ENCODE measurements at places on chromosomes 5 and 9.
A peak's percentile ranks its signal among the peaks of the same experiment; 100 is the strongest.

- no peak for DNase-seq
Measured at GRCh38 chr5:1415059-1415425, 30.2 kb downstream of the SLC6A3 start.

- DNase-seq: peak; percentile 17
Measured at GRCh38 chr5:53642061-53642460, 81.6 kb downstream of the NDUFS4 start.

- DNase-seq: peak; percentile 78
Measured at GRCh38 chr5:10601246-10602030, 37.6 kb downstream of the ANKRD33B start.

DNA sequence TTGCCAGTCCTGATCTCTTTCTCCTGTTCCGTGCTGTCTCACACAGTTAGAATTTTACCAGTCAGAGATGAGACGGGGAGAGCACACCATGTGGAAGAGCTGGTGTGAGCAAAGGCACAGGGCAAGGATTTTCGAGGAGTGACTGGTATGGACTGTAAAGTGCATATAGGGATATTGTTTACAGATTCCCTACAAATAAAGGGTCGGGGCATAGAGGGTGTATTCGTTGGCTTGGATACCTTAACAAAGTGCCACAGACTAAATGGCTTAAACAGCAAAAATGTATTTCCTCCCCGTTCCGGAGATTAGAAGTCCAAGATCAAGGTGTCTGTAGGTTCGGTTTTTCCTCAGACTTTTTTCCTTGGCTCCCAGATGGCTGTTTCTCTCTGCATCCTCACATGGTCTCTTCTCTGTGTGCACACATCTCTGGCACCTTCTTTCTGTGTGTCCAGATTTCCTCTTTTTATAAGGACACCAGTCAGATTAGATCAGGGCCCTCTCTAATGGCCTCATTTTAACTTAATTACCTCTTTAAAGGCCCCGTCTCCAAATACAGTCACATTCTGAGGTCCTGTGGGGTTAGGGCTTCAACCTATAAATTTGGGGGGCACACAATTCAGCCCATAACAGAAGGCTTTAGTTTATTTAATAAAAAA lies 23.4 kb downstream of the CYFIP2 start:
- no peak for DNase-seq

DNA sequence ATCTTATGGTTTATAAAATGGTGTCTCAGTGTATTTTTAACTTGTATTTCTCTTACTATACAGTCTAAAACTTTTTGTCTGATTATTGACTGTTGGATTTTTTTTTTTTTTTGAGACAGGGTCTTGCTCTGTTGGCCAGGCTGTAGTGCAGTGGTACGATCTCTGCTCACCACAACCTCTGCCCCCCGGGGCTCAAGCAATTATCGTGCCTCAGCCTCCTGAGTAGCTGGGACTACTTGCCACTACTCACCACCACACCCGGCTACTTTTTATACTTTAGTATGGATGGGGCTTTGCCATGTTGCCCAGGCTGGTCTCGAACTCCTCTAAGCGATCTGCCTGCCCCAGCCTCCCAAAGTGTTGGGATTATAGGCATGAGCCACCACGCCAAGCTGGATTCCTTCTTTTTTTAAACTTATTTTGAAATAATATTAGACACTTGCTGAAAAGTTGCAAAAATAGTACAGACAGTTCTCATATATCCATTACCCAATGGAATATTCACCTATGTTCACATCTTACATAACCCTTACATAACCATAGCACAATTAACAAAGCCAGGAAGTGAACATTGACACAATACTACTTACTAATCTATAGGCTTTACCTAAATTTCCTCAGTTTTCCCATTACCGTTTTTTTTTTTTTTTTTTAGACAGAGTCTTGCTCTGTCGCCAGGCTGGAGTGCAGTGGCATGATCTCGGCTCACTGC lies 47.2 kb downstream of the STOM start:
- no peak for DNase-seq

DNA sequence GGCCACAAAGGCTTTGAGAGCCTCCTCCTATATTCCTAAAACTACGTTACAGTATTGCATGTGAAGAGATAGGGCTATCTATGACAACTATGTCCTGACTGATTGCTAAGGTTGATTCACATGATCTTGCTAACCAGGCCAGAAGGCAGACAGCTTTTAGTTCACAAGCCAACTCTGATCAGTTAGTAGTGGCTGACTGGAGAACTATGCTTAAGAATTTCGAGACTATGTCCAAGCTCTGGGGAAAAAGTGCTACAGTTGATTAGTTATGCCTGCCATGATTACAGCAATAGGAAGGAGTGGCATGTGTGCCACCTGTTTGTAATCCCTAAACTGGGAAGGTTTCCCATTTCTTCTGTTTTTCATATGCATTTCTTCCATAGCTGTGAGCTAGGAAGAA lies 223.4 kb downstream of the DOCK8 start:
- peak; percentile 81 for DNase-seq

DNA sequence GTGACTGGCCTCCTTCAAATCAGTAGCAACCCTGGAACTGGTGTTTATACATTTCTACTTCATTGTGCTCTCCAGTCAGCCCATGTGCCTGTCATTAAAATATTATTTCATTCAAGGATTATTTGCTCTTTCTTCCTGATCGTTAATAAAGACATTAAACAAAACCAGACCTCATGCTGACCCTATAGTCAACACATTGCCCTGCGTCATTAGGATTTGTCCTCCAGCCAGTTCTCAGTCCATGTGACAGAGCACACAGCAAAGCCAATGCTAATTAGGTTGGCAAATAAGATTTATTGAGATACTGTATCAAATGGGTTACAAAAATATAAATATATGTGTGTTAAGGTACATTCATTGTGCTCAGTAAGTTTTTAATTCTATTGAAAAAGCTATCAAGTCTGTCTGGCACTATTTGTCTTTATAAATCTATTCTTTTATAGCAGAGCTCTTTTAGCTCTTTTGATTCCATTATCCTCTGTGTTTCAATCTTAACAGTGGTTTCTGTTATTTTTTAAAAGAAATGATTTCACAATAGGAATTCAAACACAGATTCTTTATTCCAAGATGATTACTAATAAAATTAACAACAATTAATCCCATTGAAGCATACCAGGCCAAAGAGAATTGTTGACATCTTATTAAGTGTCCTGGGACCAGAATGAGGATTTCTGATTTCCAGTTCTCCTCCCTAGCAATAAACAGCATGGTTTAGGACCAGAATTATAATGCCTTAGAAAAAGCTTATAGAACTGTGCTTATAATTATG lies 209.4 kb upstream of the RGMB start:
- DNase-seq: no peak

- no peak for DNase-seq
Measured at GRCh38 chr9:124377551-124378406, 37.5 kb downstream of the PSMB7 start.

GRCh38 chr5:122743261-122743660 lies 31.6 kb upstream of the SNX2 start:
- no peak for DNase-seq

DNA sequence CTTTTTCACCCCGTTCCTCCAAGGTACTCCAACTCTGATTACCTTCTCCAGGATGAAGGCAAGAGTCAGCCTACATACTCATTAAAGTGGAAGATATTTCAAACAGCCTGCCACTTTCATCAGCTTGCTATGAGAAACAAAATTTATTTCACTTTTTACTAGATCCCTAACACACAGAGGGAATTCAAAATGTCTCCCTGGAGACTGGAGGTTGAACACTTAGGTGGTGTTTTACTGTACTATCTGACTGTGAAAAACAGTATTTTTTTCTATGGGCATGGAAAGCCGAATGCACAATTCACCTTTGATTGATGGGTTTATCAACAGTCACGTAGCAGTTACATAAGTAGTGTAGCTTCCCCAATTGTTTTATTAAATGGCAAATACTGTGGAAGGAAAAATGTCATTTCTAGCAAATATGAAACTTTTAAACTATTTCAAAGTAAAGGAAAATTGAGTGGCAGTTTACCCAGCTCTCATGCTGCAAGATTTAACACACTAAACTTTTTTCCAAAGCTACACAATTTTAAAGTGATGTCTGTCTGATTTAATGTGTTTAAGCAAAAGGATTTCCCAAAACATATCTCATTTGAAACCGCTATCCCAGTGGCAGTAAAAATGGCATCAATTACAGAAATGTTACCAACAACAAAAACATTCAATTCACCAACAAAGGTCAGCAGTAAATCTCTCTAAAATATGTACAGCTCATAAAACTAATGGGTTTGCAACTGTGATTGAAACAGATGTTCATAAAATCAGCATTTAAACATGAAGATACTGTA lies 125.0 kb upstream of the TLE4 start:
- no peak for DNase-seq

DNA sequence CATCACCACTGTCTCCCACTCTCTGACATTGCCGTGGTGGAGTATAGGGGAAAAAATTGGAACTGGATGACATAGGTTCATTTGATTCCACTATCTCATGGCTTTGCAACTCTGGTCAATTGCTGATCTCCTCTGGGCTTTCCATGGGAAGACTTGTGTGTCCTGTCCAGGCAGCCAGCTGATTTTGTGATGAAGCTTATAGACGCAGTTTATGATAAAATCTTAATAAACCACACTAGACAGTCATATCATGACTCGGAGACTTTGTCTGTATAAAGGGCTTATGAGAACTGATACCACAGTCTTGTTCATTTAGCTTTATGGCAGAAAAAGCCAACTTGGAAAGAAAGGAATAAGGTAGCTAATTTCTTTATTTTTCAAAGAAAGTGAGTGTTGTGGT lies 296.5 kb downstream of the MAST4 start:
- DNase-seq: no peak

- DNase-seq: no peak
Measured at GRCh38 chr9:135588371-135588770, 26.8 kb downstream of the PAEP start.

- peak; percentile 31 for DNase-seq
Measured at GRCh38 chr5:109705596-109705995, 15.9 kb downstream of the MAN2A1 start.

- peak; percentile 79 for DNase-seq
Measured at GRCh38 chr5:137563646-137564397, 64.7 kb upstream of the SPOCK1 start.

- DNase-seq: no peak
Measured at GRCh38 chr5:146588331-146589027, 72.5 kb upstream of the GPR151 start.

DNA sequence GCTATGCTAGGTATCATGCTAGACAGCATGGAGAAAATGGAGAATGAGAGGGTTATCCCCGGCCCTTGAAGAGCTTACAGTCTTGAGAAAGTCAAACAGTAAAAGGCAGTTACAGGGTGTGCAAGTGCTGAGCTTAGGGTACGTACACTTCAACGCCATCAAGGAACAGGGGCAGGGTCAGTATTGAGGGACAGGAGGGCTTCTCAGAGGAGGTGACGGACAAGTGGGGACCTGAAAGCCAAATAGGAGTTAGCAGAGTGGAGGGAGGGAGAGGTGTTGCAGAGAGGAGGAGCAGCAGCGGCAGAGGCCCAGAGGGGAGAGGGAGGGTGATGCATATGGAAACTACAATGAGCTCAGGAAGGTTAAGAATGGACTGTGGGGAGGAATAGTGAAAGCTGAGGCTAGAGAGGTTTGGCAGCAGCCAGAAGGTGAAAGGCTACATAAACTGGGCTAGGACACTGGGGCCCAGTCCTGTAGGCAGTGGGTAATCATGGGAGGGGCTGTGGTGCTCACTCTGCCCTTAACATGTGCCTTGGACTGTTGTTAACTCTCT lies 88.0 kb downstream of the NRG2 start:
- no peak for DNase-seq

Data from amniotic epithelial cell (primary cell).